Upper lobe of left lung (tissue), 6 donors: ENCODE measurements at places on chromosomes 1 and 21. TPM values are rescaled to one million over a fixed set of nuclear protein-coding genes. Genes with fewer than 3 reads are reported as not detected.

The SH2D5 gene
- total RNA-seq: not detected

The NBPF10 gene
- 3.0 TPM for total RNA-seq

The GPATCH4 gene
- total RNA-seq: 22.3 TPM

The NAV1 gene
- 17.9 TPM for total RNA-seq

The GPR25 gene
- 0.49 TPM for total RNA-seq

The CHRM3 gene
- 3.1 TPM for total RNA-seq

The FCRLA gene
- total RNA-seq: 0.52 TPM

The B3GALT2 gene
- total RNA-seq: 0.44 TPM

The GNAT2 gene
- total RNA-seq: not detected

The KANK4 gene
- 0.63 TPM for total RNA-seq

The SAMD11 gene
- total RNA-seq: 9.3 TPM

The CYP4A22 gene
- 1.6 TPM for total RNA-seq

The CCDC181 gene
- total RNA-seq: 6.9 TPM

The S100A3 gene
- 4.4 TPM for total RNA-seq

GRCh38 chr21:33578959-33579542 lies 9.4 kb downstream of the DONSON start:
- no peak for DNase-seq

- DNase-seq: no peak
Measured at GRCh38 chr1:208950206-208950605, 633.3 kb upstream of the CAMK1G start.

DNA sequence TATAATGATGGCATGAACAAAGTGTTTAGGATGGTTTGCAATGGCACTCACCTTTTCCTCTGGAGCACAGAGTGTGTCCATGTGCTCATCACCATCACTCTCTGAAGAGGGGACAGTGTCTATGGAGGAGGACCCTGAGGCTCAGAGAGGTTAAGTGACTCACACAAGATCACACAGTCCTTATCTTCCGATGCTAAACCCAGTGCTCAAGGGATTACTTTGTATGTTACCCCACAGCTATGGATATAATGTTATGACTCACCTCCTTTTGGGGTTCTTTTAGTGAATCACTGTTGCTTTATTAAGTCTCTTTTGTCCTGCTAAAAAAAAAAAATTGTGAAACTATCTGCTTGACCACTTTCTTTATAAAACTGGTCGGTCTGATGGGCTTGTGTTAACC lies 67.6 kb downstream of the TENT5C start:
- DNase-seq: no peak

DNA sequence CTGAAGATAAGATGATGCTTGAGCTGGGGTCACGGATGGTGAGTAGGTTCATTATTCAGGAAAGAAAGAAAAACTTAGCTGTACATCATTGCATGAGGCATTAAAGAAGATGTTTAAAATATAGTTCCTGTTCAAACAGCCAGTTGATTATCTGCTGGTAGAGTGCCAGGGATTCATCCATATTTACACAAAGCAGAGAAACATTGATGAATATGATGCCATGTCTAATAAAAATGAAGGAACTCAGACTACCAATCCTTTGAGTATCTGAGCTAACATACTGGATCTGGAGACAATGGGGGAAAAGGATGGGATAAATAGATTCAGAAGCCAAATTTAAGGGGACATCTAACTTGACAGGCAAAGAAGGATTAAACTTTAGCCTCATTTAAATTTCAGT lies 14.6 kb downstream of the TRIM67 start:
- no peak for DNase-seq

- DNase-seq: no peak
Measured at GRCh38 chr1:170856455-170856854, 78.9 kb upstream of the MROH9 start.

DNA sequence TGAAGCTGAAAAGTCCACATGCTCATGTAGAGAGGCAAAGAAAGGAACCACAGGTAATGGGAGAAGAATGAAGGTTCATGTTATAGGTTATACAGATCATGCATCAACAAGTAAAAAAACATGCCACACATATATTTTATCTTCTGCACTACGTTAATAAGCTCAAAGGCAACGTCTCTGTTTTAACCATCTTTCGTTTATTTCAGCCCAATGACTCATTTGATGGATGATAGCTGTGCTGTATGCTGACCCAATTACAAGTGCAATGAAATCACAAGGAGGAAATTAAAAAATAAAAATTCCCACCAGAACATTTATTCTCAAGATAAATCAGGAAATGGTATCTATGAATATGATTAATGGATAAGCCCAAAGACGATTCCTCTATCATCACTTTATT lies 24.6 kb downstream of the XCL1 start:
- no peak for DNase-seq
